HFFc6 (cell line): ENCODE measurements at places on chromosomes 7 and 10. TPM values are rescaled to one million over a fixed set of nuclear protein-coding genes. Genes with fewer than 3 reads are reported as not detected.
A peak's percentile ranks its signal among the peaks of the same experiment; 100 is the strongest.

The NKX6-2 gene
- not detected in 3 replicates for total RNA-seq

DNA sequence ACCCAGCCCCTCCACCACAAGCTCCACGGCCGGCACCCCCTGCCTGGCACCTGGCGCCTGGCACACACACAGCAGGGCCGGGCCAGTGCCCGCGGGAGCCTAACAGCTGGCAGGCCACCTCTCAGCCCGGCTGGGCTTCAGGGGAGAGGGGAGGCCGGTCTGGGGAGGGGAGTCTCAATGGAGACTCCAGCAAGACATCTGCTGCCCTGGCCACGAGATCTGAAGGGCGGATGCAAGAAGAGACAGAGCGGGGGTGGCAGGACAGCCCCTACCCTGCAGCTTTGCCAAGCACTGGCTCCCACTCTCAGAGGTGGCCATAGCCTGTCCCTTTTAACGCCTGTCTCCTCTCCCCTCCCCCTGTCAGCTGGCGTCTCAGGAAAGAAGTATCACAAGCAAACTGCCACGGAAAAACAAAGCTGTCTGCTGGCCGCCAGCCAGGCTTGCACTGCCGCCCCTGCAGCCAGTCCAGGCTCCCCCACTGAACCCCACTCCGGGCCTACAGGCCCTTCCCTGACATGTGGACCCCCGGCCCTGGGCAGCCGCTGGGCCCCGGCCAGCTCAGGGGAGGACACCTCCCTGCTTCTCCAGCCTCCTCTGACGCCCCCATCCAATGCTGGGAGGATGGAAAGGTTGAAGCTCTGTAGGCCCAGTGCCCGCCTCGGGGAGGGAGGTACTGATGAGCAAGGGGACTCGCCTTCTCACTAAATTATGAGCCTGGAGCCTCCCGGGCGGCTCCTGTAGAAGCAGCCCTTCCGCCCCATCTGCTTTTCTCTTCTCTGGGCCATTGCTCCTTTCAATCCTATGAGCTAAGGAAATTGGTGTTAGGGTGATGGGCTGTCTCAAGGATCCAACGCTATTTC, 178.4 kb downstream of the ARHGAP12 start:
- DNase-seq: no peak
- peaks cover 28% of the 10 kb centered on the region for H3K4me1 ChIP-seq
- H3K27me3 ChIP-seq: no peaks in the 10 kb centered on the region
- H3K27ac ChIP-seq: no peak overlapping the region
- no peak overlapping the region for H3K4me3 ChIP-seq
- no peaks in the 10 kb centered on the region for H3K36me3 ChIP-seq

GRCh38 chr7:151068069-151068773, 8.8 kb downstream of the SLC4A2 start:
- H3K27me3 ChIP-seq: peaks cover 1% of the 10 kb centered on the region; the same call in 1 of the 2 replicates
- DNase-seq: peak; percentile 77
- peaks cover 14% of the 10 kb centered on the region for H3K4me1 ChIP-seq

GRCh38 chr7:73446682-73447081, 13.1 kb downstream of the FZD9 start:
- DNase-seq: no peak
- peaks cover 58% of the 10 kb centered on the region for H3K36me3 ChIP-seq
- H3K27ac ChIP-seq: no peak overlapping the region
- H3K27me3 ChIP-seq: no peaks in the 10 kb centered on the region; the same call in 1 of the 2 replicates
- peaks cover 8% of the 10 kb centered on the region for H3K4me1 ChIP-seq
- H3K4me3 ChIP-seq: no peak overlapping the region

GRCh38 chr10:89550509-89550908, 15.1 kb upstream of the SLC16A12 start:
- no peak overlapping the region for H3K4me3 ChIP-seq
- H3K36me3 ChIP-seq: no peaks in the 10 kb centered on the region
- H3K4me1 ChIP-seq: peaks cover 32% of the 10 kb centered on the region
- no peak for DNase-seq
- H3K27ac ChIP-seq: no peak overlapping the region

- no peaks in the 10 kb centered on the region; the same call in 1 of the 2 replicates for H3K27me3 ChIP-seq
- peak within 1 kb of the TSS; percentile 99 for H3K4me3 ChIP-seq
Measured at GRCh38 chr10:100986952-100987684, at the start of the genes MRPL43 and TWNK. TSS of gene MRPL43 (minus strand) at chr10:100987497. CDS start at chr10:100987443, 54 bp downstream. TSS of gene TWNK (plus strand) at chr10:100987543. CDS start at chr10:100988211, 668 bp downstream.
